ENCODE measurements at places on chromosomes 12 and 14.

DNA sequence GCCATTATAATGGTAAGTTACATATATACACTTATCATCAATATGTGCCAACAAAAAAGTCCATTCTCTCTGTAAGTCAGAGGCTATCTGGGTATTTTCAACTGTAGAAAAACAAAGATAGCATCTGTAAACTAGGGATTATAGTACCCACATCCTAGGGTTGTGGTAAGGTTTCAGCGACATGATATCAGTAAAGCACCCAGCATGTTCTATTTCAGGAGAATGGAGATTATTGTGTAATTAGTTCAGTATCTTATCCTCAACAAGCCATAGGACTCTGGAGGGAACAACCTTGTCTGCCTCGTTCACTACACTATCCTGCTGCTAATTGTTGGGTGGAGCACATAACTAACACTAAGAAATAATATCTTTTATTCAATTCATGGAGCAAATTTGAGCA is 19.7 kb upstream of the CKAP4 start:
- no peak for DNase-seq

DNA sequence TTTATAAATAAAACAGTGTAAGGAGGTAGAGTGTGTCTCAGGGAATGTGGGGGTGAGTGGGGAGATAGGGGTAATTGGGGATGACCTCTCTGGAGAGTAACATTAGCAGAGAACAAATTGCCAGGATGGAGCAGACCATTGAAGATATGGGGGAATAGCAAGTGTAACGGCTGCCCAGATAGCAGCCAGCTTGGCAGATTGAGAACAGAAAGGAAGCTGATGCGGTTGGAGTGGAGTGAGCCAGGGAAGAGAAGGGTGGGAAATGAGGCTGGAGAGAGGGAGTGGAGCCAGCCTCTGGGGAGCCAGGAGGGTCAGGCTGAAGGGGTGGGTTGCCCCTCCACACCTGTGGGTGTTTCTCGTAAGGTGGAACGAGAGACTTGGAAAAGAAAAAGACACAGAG is 5.6 kb upstream of the ADCK1 start:
- no peak for DNase-seq

DNA sequence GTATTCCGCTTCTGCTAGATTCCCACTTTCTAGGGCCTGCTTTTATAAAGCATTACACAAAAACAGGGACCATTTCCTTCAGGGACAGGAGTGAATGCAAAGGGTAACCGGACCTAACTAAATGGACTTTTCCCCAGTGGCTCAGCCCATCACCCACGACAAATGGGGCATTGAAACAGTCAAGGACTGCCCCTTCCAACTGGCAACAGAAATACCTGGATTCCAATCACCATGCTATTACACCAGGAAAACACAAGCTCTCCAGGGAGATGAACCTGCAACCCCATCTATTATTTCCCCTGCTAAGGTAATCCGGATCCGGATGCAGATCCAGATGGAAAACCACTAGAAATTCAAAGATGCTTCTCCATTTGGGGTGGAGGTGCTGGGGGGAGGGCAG is 1.0 kb downstream of the MPHOSPH9 start:
- no peak for DNase-seq

GRCh38 chr14:104116288-104116755 is 22.1 kb upstream of the KIF26A start:
- DNase-seq: no peak

- DNase-seq: no peak
Measured at GRCh38 chr14:53948205-53948884, 8.3 kb downstream of the BMP4 start.

DNA sequence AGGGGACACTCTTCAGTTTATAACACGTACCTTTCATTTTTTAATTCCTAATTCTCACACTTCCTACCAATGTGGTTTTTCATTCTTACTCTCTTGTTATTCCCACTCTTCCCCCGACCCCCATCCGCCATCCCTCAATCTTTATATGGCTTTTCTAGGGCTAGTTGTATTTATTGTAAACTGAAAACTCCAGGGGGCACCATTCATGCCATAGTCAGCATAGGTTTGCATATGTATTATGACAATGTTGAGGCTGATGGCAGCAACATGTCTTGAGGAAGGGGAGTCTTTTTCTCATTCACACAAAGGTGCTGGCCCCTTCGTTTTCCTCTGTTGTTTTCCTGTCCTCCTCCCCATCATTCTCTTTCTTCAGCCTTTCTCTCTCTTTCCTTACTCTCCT is 27.7 kb upstream of the LTA4H start:
- no peak for DNase-seq

- DNase-seq: no peak
Measured at GRCh38 chr14:56515739-56516138, 63.9 kb upstream of the TMEM260 start.

GRCh38 chr12:64192644-64193444 is 29.3 kb downstream of the KICS2 start:
- DNase-seq: no peak

- no peak for DNase-seq
Measured at GRCh38 chr12:110549716-110550115, 33.4 kb downstream of the PPTC7 start.

- no peak for DNase-seq
Measured at GRCh38 chr12:26088998-26089397, 35.8 kb downstream of the BHLHE41 start.

GRCh38 chr12:54131641-54132280 is 57.0 kb downstream of the SMUG1 start:
- no peak for DNase-seq

GRCh38 chr12:98651328-98651727 is 6.2 kb downstream of the APAF1 start:
- no peak for DNase-seq

- no peak for DNase-seq
Measured at GRCh38 chr12:92721656-92722055, 18.9 kb downstream of the PLEKHG7 start.

GRCh38 chr12:67813456-67813904 is 164.9 kb downstream of the DYRK2 start:
- DNase-seq: no peak

DNA sequence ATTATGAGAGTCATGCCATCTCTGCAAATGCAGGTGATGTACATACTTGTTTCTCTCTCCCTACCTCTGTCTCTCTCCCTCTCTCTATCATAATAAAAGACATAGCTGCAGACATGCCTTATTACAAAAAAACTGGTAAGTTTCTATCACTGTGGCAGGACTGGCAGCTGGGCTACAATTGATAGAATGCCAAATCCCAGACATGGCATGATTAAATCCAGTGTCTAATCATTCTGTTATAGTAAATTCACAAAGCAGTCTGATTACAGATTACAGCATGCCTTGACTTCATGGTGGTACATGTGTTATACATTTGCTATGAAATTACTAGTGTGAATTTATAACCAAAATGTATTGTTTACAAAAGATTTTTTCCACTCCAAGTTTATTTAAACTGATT is 854.7 kb downstream of the TMTC2 start:
- DNase-seq: no peak

GRCh38 chr12:113528606-113529293 is 57.1 kb upstream of the LHX5 start:
- DNase-seq: no peak

- DNase-seq: no peak
Measured at GRCh38 chr12:39986674-39987073, 119.2 kb downstream of the SLC2A13 start.

DNA sequence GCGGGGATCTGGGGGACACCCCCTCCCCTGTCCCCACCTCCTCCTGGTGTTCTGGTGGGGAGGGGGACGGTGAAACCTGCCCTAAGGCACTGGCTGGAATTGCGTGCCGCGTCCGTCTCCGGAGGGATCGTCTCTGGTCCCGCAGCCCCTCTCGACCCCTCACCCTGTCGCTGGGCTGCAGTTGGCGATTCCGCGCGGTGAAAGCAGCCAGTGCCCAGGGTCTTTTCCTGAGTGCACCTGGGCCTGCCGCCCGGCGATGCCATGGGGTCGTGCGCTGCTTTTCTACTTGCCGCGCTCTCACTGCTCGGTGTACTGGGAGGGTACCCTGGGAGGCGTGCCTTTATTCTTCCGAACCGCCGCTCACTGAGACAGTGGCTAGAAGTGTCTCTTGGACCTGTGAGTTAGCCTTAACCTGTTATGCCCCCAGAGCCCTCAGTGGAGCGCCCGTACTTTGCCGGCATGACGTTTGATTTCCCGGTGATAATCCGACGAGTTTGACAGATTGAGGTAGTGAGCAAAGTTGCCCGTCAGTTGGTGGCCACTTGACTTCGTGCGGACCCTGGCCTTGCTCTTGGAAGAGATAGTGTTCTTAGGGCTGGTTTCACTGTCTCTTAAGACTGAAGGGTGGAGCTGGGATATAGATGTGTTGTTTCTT is 788 bp downstream of the SFSWAP start:
- DNase-seq: no peak

- DNase-seq: no peak
Measured at GRCh38 chr14:74579447-74580274, 32.4 kb downstream of the LTBP2 start.

- DNase-seq: no peak
Measured at GRCh38 chr14:98634043-98634820, 637.8 kb downstream of the BCL11B start.

- DNase-seq: no peak
Measured at GRCh38 chr12:99917711-99918402, 66.9 kb downstream of the ANKS1B start.

DNA sequence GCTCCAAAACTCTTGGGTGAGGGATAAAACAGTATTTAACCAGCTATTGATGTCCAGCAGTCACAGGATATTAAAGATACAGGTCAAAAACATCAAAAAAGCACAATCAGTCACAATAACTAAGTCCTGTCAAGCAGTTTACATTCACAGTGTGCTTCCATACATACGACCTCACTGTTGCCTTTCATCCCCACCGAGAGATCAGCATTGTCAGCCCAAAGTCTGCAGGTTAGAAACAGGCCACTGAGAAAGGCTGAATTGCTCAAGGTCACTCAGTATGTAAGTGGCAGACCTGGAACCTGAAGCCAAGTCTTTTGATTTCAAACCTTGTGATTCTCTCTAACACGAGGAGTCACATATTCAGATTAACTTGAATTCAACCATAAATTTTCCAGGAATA is 124.9 kb downstream of the GXYLT1 start:
- no peak for DNase-seq

DNA sequence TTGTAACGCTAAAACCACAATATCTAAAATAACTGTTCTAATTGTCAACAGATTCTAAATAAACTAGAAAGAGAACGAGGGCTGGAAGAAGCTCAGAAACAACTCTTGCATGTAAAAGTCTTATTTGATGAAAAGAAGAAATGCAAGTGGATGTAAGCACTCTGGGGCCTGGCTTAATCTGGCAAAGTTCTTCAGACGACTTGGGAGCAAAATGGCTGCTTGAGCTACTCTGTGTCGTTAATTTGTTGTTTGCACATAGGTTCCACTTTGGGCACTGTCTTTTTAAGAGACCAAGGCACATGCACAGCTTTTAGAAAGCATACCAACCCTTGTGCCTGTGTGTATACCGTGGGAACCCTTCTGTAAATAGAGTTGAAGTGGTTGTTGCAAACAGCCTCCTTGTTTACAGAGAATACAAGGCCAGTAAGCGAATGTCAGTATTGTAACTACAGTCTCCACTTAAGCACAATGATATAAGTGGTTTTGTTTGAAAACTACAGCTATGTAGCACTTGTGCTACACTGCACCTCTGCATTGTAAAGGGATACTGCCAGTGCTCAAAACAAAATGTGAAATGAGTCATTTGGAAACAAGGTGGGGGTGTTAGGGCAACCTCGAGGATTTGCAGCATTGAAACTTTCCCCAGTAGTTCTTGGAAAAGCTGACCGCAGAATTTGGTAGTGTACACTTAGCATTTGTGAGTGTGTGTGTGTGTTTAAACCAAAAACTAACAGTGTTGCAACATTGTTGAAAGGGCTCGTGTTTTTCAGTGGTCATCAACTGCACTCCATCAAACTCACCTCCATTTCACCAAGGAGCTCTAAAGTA is 154.3 kb downstream of the CEP83 start:
- no peak for DNase-seq

DNA sequence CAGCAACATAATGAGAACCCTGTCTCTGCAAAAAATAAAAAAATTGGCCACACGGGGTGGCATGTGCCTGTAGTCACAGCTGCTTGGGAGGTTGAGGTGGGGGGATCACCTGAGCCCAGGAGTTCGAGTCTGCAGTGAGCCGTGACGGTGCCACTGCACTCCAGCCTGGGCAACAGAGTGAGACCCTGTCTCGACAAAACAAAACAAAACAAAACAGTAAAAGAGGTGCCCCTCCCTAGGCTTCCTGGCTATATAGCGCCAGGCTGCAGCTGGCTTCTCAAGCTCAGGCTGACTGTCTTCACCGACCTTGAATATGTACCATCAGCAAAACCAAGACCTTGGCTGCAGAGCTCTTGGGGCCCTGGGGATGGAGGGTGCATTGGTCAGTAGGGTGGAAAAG is 29.4 kb downstream of the TSPAN9 start:
- DNase-seq: no peak

GRCh38 chr12:80031229-80031628 is 68.1 kb upstream of the OTOGL start:
- no peak for DNase-seq

DNA sequence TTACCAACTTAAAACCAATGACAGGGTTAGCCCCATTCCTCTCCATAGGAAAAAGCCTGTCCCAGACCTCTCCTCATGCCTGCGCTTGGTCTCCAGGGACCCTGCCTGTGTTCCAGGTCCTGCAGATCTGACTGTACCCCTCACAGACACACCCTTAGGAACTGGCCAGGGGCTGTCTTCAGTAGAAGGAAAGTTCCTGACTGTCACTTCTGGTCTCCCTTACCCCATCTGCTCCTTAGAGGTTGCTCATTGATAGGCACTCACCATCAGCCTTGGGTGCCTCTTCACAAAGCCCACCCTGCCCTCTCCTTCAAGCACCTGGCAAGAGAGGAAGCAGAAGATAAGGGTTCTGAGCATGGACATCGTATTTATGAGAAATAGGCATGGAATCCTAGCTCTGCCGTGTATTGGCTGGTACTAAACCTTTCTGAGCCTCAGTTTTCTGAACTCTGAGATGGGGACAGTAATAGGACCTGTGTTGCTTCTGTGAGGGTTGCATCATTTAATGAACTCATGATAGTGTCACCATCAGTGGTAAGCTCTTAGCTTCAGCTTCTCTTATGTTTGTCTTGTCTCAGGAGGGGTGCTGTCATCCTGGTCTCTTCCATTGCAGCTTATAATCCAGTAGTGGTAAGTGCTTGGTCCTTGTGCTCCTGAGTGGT is 7.5 kb downstream of the DHRS2 start:
- DNase-seq: no peak

- DNase-seq: no peak
Measured at GRCh38 chr12:73973486-73973885, 564.1 kb upstream of the ATXN7L3B start.

GRCh38 chr14:73476451-73476931 is 14.2 kb upstream of the RIOX1 start:
- DNase-seq: no peak

- no peak for DNase-seq
Measured at GRCh38 chr14:64194404-64194803, 99.8 kb downstream of the ESR2 start.

DNA sequence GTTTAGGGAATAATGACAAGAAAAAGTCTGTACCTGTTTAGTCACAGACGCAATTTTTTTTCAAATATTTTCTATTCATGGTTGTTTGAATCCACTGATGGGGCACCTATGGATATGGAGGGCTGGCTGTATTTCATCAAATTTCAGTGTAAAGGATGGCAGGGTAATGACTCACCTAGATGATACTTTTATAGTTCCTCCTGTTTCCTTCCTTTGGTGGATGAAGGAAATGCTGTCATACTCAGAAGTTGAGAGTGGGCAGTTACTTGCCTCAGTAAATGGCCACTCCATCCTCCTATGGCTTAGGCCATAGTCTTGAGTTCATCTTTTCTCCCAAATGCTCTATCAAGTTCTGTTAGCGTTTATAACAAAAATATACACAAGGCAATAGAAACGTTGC is 18.9 kb upstream of the C12orf71 start:
- no peak for DNase-seq
